ENCODE measurements at places on chromosomes 4 and X.
A peak's percentile ranks its signal among the peaks of the same experiment; 100 is the strongest.

DNA sequence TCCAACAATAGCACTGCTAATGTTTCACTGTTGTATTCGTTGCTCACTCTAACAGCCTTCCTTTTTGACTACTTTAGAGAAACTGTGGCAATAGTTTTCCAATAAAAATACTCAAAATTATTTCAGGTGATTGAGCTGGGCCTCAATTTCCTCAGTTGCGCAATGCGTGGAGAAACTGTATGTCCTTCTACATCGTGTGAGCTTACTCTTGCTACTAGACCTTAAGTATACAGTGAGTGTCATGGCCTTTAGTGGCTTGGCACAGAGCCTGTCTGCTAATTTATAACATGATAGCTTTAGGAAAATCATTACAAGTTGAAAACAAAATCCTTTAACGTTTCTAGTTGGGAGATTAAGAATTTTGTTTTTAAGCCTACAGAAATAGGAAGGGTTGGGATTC is 114.5 kb downstream of the COL4A6 start:
- DNase-seq, result no peak

DNA sequence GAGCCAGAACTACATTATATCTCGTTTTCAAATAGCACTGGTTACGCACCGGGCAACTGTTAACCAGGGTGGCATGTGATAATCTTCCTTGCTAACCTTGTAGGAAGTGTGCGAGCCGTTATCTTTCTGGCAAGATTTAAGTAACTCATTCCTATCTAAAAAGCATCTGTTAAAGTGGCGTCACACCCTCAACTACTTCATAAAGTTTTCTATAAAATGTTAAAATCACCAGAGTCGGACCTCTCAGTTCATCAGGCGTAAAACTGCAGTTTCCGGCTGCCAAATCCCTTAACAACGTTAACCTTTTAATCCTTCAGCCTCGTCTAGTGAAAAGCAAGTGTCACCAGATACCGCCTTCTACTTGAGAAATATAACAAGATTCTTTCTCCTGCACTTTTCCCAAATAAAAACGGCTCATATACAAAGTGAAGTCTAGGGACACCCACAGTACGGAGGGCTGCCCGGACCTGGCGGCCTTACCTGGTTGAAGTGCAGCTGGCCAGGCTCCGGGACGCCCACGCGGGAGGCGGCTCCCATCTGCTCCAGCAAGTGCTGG is 1.2 kb downstream of the SLC39A8 start:
- no peak for DNase-seq

DNA sequence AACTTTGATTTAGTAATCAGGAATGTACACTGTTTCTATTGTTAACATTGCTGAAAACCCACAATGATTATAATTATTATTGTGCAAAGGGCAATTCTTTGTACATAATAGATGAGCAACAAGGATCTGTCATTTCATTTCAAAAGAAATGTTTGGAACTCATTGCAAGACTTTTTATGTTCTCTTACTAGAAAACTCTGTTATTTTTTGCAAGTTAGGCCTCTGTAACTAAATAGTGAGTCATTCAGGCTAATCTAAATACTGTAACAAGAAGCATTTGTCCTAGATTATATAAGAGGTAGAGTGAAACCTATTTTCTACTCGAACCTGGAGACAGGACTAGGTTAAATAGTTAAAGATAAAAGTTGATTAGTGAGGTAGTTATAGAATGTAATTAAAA is 93.2 kb upstream of the FAM47B start:
- DNase-seq, result no peak

- DNase-seq, result no peak
Observed at GRCh38 chrX:39677585-39677977, 420.2 kb downstream of the BCOR start.

DNA sequence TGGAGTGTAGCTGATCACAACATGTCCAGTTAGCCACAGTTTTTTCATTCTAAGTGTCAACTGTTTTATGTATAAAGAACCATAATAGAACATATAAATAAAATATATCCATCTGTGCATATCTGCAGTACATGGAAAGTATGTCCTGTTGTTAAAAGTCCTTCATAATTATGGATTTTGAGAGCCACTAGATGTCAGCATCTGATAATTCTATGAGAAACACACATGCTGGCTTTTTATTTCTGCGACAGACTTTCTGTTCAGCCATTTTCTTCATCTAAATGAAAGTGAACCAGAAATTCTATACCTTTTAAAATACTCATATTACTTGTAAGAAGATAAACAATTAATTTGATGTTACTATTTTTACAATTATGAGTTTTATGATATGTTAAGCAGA is 251.5 kb downstream of the GPM6A start:
- no peak for DNase-seq

- DNase-seq, result no peak
Observed at GRCh38 chr4:77050962-77051361, 24.8 kb downstream of the CCNI start.

- no peak for DNase-seq
Observed at GRCh38 chrX:126557151-126557550, 4.5 kb upstream of the DCAF12L1 start.

DNA sequence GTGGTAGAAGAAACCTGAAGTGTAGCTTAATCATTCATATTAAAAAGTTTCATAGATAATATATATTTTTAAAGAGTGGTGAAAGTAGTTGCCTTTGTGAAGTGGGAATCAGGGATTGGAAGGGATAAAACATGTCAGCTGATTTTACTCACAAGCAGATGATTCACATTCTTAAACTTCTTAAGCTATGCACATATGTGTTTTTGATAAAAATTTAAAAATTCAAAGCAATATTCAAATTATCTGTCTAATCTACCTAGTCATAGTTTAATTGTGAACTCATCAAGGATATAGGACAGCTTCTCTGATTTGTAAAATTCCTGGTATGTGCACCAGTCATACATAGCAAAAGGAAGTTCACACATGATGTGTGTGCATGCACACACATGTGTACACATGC is 520.6 kb upstream of the PITX2 start:
- DNase-seq, result no peak

DNA sequence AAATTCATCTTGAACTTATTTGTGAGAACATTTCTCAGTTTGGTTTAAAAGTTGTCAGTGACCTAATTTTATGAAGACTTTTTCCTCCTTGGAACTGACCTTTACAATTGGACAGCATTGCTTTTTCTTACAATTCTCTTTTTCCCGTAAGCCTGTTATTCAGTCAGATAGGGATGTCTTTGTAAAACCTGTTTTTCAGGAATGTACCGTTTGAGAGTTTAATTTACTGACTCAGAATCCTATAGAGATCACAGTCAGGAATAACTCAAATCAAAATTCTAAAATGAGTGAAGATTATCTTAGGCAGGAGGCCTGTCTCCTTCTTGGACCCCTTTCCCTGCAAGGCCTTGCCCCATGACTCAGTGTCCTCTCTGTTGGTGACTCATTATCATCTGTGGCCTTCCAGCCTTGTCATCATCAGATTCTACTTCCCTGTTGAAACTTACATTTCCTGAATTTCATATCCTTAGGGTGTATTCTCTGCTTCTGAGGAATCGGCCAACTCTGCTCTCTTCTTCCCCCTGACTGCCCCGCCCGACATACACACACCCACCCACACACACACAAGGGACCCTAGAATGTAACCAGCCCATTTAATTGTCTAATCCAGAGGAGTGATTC is 99.8 kb downstream of the ARHGAP10 start:
- no peak for DNase-seq

DNA sequence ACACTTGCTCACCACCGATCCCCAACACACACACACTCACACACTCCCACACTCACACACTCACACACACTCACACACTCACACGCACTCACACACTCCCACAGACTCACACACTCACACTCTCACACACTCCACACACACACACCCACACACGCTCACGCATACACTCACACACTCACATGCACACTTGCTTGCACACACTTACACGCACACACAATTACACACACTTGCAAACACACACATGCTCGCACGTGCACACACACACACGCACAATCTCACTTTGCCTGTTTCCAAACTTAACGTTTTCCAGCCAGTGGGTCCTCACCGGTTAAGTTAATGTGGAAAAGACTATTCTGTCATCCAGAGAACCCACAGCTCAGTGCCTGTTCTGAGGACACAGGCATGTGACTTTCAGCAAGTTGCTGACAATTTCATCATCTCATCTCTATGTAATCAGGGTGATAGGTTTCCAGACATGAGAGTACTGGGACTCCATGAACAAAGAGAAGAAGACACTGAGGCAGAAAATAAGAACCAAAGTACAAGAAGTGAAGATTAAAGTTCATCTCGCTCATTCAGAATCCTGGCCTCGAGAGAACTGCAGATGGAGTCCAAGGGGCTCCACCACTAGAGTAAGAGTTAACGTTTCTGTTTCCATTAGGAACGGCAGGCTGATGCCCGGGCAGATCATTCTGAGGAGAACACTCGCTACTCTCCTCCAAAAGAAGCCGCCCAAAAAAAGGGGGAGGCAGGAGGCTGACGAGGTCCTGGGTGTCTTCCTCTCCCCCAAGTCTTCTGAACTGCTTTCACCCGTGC is 153.2 kb upstream of the FRG1 start:
- DNase-seq, result no peak

DNA sequence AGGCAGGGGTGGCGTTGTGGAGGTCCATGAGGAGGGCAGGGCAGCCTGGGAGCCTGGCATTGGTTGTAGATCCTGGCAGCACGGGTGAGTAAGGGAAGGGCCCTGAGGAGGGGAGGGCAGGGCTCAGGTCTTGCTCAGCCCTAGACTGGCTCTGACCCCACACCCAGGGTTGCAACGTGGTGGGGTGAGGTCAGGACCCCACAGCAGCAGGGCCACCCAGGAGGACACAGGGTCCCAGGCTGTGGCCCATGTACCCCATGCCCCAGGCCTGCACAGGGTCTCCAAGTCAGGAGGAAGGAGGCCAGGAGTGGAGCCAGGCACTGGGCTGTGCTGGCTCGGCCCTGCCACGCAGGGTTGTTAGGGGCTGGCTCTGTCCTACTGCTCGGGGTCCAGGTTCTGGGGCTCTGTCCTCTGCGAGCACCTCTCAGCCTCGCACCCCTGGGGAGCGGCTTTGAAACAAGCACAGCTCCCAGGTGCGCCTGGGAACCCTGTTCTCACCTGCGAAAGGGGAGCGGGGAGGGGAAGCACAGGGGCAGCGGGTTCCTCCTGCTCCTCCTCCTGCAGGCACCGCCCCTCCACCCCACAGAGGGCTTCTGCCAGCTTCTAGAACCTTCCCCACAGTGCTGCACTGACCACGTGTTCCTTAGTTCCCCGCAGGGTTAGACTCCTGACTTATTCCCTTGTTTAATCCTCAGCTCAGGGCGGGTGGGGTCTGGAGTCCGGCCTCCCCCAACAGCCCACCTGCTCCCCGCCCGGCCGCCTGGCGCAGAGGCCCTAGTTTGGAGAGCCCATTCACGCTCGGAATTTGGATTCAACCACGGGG is 20.4 kb downstream of the MSANTD1 start:
- no peak for DNase-seq

DNA sequence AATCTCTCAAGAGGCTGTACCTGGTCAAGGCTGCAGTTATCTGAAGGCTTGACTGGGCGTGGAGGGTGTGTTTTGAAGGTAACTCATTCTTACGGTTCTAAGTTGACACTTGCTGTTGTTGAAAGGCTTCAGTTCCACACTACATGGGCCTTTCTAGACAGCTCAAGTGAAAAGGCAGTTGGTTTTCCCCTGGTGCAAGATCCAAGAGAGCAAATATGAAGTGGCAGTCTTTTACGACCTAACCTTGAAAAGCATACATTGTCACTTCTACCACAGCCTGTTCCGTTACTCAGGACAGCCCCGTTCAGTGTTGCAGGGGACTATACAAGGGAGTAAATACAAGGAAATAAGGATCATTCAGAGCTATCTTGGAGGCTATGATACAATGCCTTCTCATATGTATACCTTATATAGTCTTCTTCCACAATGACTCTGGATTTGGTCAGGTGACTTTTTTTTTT is 46.2 kb downstream of the PDS5A start:
- DNase-seq, result no peak

- no peak for DNase-seq
Observed at GRCh38 chr4:107219681-107220080, 183.6 kb upstream of the DKK2 start.

GRCh38 chrX:108696690-108697089 is 39.7 kb downstream of the IRS4 start:
- DNase-seq, result no peak

DNA sequence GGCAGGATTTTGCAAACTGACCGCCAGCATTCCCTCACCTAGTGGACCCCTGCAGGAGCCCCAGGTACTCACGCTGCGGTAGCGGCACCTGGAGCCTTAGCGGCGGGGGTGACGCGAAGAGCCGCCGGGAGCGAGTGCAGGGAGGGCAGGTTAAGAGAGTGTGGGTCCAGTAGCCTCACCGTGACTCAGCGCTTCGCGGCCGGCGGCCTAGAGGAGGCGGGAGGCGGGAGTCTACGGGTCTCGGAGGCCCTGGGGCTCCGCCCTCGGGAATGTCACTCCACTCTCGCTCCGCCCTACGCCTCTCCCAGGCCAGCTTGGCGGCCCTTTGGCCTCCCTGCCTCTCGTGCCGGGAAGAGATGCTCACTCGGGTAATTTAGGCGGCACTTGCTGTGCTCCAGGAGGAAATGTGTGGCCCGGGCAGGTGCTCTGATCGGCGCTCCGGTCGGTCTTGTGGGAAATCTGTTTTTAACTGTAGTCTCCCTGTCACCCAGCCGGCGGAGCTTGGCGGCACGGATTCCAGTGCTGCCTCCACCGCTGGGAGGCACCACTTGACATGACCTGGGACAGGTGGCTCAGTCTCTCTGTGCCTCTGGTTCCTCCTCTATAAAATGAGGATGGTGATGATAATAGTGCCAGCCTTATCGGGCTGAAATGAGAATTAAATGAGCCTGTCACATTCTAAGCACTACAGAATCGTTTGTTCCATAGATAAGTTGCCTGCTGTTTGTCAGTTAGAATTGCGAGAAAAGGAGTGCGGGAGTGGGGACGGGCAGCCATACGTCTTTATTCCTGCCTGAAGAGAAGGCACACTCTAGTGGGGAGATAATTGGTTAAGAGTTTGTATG is at the start of gene PIR:
TSS of gene PIR (minus strand) at position 216 of the 845 bp plus-strand sequence. CDS start 2,076 bp downstream, outside the sequence.
- DNase-seq, result peak; percentile 8

DNA sequence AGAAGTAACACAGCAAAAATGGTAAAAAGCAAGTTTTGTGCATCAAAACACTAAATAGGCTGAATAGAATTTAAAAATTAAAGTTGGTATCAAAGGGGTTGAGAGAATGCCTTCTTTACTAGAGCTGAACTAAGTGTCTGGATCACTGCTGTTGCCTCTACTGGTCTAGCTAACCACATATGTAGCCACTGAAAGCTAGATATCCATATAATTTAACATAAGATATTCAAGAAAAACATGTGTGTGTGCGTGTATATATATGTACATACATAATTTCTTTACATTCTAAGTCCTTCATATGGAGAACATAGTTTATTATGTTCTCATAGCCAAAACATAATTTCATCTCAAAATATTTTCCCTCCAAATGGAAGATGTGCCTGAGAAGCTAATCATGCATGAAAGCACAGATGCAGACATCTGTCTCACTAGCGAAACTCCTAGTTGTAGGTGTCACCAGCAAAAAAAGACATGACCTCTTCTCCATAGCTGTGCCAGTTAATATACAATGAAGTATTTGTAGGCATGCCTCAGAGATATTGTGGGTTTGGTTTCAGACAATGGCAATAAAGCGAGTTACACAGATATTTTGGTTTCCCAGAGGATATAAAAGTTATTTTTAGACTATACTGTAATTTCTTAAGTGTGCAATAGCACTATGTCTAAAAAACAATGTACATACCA is 47.3 kb downstream of the PDE5A start:
- no peak for DNase-seq
